NCI-H1092 (cell line): ENCODE measurements at places on chromosomes 7 and 10.
A peak's percentile ranks its signal among the peaks of the same experiment; 100 is the strongest.

- DNase-seq: no peak
Observed at GRCh38 chr10:131477457-131478121, 166.1 kb upstream of the TCERG1L start.

- no peak for DNase-seq
Observed at GRCh38 chr7:24881623-24882022, 98.4 kb downstream of the OSBPL3 start.

DNA sequence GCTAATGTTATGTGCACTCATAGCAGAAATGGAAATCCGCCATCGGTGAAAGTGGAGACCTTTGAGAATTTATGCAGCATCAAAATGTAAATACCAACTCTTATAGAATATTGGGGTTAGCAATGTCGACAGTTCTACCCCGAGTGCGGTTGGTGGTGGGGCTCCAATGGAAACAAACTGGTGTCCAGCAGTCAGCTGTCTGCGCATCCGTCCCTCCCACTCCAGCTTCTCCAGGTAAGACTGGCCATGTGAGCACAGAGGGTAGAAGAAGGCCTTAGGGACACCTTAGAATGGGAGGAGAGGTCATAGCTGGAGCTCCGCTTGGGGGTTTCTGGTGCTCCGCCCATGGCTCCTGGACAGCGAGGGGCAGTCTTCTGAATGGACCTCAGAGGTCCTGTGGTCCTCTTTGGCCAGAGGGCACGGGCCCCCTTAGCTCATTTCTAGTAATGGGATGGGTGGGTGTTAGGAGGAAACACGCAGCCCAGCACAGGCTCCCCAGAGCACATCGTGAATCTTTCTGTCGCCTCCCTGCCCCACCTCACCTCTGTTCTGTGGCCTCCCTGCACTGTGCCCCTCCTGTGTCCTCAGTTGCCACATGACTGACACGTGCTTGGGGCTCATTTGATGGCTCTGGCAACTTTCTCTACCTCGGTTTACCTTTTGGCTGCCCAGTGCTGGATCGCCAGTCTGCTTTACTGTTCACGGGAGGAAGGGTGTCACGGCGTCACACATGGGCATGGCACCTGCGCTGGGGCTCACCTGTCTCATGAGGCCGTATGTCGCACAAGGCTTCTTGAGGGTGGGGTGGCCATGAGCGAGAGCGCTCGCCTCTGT is 50.0 kb downstream of the MGMT start:
- DNase-seq: no peak

GRCh38 chr10:78614267-78614666 is 454.5 kb upstream of the ZMIZ1 start:
- no peak for DNase-seq

DNA sequence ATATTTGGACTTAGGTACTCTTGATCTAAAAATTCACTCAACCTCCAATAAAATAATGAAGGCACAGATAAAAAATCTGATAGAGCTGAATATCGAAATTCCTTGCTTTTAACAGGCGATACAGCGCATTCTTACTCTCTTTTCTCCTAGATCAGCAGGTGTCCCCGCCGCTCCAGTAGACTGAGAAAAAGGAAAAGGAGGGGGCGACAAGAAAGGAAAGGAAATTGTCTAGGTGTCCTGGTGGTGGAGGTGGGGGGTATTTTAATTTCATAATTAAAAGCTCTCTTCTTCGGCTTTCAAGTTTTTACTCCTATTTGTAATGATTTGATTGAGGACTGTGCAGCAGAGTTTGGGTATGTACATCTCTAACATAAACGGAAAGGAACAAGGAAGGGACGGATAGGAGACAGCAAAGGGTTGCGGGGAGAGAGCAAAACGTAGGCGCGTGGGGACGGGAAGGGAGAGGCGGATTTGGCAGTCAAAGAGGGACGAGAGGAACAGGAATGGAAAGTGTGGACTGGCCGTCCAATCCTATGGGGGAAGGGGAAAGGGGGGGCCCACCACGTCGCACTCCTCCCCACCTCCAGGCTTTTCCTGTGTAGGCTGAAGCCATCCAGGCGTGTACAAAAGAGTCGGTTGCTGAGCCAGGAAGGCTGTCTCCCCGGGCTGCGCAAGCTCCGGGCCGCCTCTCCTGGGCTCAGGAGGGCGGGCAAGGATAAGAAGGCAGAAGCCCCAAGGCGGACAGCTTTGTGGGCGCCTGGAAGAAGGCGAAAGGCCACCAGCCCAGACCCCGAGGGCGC is 875 bp upstream of the HECTD2 start:
- peak; percentile 69 for DNase-seq

DNA sequence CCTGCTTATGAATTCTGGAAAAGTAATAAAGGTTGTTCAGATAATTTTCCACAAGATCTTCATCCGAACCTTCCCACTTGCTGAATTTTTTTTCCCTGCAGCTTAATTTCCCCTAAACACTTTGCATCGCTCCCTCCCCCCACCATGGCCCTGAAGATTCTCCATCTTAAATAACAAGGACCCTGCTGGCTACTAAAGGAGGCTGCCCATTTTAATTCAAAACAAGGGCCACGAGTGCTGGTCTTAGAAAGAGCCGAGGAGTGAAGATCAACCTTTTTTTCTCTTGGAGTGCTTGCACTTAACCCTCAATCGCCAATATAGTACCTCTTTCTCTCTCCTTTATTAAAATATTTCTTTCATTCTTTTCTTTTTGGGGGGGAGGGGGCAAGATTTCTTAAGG is 9.2 kb upstream of the SP8 start:
- DNase-seq: no peak

DNA sequence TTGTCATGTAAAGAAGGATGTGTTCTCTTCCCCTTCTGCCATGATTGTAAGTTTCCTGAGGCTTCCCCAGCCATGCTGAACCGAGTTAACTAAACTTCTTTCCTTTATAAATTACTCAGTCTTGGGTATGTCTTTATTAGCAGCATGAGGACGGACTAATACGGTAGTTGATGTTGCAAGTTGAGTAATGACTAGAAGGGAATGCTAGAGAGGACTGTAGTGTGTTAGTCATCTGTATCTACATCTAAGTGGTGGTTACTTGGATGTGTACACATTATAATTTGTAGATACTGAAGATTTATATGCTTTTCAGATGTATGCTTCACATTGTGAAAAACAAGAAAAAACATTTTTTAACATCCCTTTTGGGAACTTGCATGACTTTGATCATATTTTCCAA is 244.6 kb downstream of the POLR1F start:
- DNase-seq: no peak
